ENCODE measurements at places on chromosomes 4 and X.

GRCh38 chrX:39836802-39837420, 260.8 kb downstream of the BCOR start:
- no peak for DNase-seq

GRCh38 chr4:85571008-85571407, 96.1 kb downstream of the ARHGAP24 start:
- no peak for DNase-seq

- DNase-seq = no peak
Measured at GRCh38 chrX:34642849-34643248, 14.2 kb downstream of the TMEM47 start.

- no peak for DNase-seq
Measured at GRCh38 chr4:131644619-131645018, 1504.5 kb upstream of the PCDH10 start.

DNA sequence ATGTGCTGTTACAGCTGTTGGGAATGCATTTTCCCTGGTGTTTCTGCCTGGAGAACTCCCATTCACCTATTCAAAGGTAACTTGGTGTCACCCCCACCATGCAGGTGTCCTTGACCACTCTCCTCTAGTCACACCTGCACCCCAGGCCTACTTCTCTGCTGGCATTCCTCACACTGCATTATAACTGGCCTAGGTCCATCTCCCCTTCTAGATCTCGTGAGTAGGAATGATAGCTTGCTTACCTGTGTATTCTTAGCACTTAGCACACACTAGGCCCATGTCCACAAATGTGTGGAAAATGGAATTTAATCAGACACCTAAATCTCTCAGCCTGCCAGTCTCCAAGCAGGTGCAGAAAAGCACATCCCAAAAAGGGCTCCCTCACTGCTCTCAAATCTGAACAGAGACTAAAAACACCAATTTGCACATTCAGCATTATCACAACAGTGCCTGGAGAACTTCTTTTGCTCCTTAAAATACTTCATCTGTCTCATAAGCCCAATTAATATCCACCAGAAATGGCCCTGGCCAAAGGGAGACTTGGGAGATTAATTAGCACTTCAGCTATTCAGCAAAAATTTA, 18.3 kb downstream of the SCD5 start:
- no peak for DNase-seq

- no peak for DNase-seq
Measured at GRCh38 chr4:147821555-147821954, 89.7 kb downstream of the ARHGAP10 start.

DNA sequence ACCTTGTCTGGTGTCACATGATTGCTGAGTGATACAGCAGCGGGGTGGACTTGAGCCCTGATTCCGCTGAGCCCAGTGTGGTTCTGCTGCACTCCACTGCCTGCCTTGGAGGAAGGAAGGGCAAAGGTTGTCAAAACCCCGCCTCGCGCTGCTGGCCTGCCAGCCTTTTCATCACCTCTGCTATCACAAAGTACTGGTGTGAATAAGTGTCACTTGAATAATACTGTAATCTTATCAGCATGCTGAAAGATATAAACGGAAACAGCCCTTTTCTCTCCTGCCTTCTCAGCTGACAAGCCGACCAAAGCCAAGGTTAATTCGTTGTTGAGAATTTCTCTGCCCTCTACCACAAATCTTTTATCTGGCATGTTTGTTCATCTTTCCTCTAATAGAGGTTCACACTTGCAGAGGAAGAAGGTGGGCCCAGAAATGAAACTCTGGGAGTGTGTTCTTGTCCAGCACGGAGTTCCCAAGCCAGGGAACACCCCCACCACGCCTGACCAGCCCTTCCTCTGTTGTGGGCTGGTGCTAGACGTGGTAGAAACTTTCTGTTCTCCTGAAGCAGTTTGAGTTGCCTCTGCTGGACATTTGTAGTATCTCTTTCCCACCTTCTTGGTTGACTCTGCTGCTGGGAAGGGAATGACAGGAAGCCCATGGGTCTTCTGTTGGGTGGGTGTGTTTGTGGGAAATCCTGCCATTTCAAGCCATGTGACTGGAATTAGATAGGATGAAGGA, 21.5 kb downstream of the FHDC1 start:
- DNase-seq = no peak

- DNase-seq = no peak
Measured at GRCh38 chrX:70452143-70452733, 7.6 kb downstream of the DLG3 start.

DNA sequence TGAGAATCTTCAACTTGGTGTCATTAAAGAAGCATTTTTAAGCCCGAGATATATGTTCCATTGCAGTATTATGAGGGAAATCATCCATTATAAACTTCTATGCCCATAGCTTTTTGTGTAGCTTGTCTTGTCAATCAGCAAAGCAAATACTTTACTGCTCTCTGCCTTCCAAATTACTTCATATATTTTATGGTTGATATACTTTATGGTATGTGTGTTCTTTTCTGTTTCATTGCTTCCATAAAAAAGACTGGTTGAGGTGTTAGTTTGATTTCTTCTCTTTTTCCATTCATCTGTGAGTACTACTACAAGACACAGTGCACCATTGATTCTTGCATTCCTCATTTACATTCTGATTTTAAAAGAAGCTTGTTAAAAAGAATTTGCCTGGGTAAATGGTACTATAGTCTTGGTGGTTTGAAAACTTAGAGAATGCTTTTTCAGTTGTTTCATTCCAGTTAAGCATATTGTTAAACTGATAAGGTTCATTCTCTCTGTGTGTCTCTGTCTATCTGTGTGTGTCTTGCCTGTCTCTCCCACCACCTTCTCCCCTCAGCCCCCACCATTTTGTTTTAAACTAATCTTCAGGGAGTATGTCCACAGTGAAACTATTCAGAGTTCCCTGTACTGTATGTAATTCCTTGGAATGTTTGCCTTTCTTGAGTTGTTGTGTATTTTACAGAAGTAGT, 27.1 kb downstream of the STAG2 start:
- no peak for DNase-seq

- no peak for DNase-seq
Measured at GRCh38 chrX:136967966-136968365, 65.8 kb downstream of the GPR101 start.

- DNase-seq = no peak
Measured at GRCh38 chr4:76955182-76955581, 5.6 kb downstream of the SEPTIN11 start.

DNA sequence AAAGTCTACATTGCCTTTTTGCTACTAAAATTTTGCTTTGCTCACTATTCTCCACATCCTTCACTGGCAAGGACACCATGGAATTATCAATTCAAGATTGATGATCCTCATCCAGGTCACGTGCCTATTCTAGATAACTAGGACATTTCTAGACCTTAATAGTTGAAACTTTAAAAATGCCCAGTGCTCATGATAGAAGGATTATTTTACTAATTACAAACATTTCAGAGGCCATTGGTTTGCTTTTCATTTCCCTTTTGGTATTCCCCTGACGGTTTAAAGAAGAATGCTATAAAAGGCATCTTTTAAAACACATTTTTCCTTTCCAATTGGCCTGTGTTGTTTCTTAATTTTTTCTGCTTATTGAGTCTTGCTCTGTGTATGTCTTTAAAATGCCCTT, 249.4 kb downstream of the NDST4 start:
- DNase-seq = no peak

- DNase-seq = no peak
Measured at GRCh38 chr4:52864793-52865192, 2.7 kb downstream of the RASL11B start.

GRCh38 chr4:36274158-36274557, 7.3 kb upstream of the DTHD1 start:
- DNase-seq = no peak

DNA sequence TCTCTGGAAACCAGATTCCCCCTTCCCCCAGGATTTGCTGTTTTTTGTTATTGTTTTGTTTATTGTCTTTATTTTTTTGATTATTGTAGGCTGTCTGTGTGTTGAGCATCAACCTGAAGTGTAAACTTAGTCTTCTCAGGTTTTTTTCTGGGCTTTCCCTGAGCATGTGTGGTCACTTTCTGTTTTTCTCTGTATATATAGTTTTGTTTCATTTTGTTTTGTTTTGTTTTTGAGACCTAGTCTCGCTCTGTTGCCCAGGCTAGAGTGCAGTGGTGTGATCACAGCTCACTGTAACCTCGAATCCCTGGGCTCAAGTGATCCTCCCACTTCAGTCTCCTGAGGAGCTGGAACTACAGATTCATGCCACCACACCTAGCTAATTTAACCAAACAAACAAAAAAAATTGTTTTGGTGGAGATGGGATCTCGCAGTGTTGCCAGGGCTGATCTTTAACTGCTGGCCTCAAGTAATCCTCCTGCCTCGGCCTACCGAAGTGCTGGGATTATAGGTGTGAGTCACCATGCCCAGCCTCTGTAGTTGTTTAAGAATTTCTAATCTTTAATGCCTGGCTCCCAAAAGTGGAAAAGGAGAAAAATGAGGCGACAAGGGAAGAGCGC, 9.1 kb downstream of the IL13RA1 start:
- no peak for DNase-seq

- DNase-seq = no peak
Measured at GRCh38 chr4:71322425-71322824, 16.4 kb upstream of the SLC4A4 start.

DNA sequence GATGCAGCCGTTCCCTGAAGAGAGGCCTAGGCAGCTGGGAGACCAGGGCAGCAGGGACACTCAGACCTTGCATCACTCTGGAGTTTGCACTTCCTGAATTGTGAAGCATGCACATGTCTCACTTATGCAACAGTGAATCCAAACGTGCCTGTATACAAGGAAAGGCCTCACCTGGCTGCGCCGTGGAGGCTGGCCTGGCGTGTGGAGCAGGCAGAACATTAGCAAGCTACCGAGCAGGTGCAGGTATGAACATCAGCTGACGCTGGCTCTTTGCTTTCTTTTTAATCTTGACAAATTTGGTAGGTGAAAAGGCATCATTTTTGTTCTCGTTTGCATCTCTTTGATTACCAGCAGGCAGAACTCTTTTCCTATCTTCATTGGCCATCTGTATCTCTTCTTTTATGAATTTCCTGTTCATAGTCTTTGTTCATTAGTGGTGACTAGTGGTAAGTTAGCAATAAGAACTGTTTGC, 37.1 kb upstream of the IRAK1 start:
- no peak for DNase-seq

DNA sequence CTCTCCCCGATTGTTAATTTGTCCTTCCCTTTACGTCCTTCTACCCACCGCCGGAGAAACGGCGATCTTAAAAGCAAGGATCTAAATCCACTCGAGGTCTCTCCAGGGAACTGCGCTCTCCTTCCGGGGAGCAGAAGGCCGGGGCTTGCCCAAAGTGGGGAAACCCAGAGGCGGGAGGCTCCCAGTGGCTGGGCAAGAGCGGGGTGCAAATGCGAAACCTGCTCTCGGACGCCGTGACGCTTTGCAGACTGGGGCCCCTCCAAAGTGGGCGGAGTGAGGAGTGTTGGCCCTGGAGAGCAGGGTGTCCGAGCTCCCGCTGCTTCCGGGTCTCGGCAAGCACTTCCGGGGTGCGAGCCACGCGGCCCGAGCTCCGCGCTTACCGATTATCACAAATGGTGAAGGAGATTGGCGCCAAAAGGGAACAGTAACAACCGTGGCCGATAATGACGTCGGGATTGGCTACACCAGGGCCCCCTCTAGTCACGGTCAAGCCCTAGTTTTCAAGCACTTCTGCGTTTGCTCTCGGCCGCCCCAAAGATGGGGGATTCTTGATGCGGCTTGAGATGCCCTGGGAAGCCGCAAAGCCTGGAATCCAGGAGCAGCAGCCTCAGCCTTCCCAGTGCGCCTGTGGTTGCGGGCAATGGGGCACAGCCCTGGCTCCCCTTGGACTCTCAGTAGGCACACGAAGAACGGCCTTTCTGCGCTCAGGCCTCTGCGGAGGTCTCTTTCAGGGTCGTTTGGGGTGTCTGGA, 29.0 kb downstream of the HAND2 start:
- no peak for DNase-seq

DNA sequence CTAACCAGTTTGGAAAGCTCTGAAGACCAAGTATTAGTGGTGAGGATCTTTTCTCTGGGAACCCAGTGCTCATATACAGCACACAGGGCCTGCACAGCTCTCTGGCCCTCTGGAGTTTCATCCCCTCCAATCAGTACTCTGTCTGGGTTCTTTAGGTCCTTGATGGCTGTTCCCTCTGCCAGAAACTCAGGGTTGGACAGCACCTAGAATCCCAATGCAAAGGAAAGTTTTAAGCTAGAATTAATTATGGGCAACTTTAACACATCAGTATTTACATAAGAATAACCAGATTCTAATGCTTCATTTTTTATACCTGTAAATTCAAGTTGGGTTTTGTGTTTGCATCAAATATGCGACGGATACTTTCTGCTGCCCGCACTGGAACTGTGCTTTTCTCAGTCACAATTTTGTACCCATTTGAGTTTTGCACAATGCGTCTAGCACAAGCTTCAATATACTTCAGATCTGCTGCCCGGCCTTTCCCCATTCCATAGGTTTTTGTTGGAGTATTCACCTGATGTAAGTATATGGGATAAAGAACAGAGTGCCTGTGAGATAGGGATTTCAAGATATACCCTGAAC, 16.8 kb downstream of the UGDH start:
- DNase-seq = no peak

DNA sequence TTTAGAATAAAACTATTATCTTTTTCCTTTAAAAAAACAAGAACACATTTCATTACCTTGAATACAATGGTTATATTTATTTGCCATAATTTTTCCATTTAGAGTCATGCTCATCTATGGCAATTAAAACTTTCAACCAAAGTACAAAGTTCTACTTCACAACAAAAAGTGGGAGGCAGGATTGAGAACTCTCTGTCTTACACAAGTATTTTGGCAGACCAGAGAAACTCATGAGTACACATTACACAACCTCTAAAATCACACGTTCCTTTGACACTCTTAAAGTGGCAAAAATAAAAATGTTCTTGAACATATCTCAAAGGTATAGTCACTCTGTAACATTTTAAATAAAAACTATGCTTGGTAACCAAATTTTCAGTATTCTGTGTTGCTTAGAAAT, 213.4 kb downstream of the IL15 start:
- DNase-seq = no peak

DNA sequence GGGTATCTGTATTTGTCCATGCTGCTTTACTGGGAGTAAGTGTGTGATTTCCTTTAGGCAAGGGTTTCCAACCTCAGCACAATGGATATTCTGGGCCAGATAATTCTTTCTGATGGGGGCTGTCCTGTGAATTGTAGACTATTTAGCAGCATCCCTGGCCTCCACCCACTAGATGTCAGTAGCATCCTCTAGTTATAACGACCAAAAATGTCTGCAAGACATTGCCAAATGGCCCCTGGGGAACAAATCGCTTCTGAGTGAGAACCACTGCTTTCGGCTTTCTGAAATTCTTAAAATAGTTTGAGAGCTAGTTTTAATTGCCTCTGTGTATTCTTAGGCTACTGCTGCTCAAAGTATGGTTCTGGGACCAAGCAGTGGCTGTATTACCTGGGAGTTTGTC, 81.2 kb upstream of the GPM6B start:
- no peak for DNase-seq

- DNase-seq = no peak
Measured at GRCh38 chr4:184280591-184281071, 63.0 kb upstream of the ENPP6 start.

All from Panc1 (cell line).